SK-N-SH (cell line): ENCODE measurements at places on chromosomes 5 and 9.

DNA sequence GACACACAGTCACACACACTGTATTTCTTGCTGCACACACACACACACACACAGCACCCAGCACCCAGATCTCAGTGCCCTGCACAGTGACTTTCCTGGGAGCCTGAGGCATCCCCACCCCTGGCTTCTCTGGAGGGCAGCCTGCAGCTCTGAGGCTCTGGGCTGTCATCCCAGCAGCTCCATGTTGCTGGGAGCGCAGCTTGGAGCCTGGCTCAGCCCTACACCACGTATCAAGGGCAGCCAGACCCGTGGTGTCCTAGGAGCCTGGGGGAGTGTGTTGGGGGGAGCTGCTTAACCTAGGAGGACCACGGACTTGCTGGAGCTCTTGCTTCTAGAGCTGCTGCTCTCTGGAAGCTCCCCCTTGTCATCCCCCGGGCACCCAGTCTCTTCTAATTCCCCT is 5.2 kb downstream of the IER5L start:
- no peak for DNase-seq

- DNase-seq: no peak
Observed at GRCh38 chr5:141694479-141694878, 12.4 kb upstream of the ARAP3 start.

DNA sequence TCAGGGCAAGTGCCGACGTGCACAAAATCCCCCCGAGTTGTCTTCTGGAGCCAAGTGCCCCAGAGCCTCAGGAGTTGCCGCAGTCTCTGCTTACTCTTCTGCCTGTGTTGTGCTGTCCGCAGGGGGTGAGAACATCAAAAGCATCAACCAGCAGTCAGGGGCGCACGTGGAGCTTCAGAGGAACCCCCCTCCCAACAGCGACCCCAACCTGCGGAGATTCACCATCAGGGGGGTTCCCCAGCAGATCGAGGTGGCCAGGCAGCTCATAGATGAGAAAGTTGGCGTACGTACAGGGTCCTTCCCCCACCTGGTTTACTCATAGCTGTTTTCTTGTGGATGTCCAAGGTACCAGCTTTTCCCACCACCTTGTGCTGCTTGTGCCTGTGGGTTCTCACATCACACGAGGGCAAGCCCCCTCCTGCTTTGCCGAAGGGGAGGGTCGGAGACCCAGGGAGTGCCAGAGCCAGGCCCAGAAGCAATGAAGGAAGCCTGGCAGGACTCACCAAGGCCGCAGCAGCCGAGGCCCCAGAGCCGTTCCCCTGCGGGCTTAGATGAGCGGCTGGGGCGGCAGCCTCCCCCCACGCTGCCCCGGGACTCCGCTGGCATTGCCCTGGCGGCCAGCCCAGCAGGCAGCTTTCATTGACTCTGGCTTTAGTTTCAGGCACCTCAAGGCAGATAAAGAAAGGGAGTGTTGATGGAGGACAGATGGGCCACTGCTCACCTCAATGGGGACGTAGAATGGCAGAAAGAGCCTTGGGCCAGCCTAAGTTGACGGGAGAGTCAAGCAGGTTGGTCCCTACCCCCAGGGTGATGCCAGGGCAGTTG is 33.7 kb upstream of the PRDM12 start:
- no peak for DNase-seq

- DNase-seq: no peak
Observed at GRCh38 chr5:98934546-98934945, 5.7 kb upstream of the CHD1 start.

DNA sequence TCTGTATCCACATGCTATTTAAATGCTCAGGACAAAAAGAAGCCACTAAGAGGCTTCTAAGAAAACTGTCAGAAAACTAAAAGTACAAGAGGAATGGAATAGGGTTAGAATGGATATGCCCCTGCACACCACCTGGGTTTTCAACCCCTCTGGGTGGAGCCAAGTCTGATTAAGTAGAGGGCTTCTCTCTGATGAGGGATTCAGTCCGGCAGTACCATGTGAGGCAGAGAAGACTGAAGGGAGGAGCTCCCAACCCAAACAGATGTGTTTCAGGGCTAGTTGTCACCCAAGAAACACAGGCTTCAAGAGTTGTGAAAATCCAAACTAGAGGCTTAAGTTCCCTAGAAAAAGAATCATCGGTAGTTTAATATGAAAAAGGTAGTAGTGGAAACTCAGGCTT is 12.5 kb downstream of the NREP start:
- no peak for DNase-seq

DNA sequence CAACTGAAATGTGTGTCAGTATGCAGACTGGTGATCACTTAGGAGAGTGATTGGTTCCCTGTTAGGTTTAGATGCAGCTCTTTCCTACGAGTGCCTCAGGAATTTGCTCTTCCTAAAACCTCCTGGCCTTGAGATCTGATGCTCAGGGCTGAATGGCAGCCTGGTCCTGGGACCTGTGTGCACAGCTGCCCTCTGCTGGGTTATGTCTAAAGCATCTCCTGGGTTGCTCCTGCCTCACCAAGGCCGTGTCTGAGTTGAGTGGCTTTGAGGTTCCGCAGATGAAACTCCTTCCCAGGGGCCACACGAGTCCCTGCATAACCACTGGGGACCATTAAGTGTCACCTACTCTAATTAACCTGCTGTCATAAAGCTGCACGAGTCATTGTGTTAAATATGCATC is 59.5 kb downstream of the MVB12B start:
- DNase-seq: no peak

DNA sequence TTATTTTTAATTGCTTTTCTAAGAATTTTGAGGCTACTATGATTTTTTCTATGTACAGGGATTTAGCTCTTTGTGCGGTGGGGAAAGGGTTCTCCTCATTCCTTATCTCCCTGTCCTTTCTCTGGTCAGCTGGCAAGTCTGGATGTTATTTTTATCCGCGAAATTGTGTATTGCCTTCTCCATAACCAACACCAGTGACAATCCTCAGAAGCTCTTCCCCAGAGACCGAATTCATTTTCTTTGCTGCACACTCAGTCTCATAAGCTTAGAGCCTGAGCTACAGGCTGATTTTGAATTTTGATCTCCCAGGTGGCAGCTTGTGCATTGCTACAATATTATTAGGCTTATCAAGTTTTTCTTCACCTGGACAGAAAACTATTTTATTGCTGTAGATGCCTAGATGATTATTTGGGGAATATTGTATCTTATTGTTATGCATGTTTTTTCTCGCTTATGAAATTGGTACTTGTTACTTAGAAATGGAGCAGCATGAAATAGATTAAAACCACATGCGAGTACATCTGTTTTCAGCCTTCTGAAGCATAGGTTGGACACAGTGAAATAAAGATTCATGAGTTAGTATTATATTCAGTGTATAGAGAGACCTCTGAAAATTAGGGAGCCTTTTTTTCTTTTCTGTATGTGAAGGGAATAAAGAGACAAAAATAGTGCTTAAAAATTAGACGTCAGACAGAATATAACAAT is 27.3 kb downstream of the CPEB4 start:
- peak; percentile 45 for DNase-seq

GRCh38 chr5:74471875-74472274 is 168.7 kb downstream of the ENC1 start:
- no peak for DNase-seq

- DNase-seq: no peak
Observed at GRCh38 chr9:119588874-119589744, 219.9 kb upstream of the BRINP1 start.

GRCh38 chr5:15938186-15938585 is 241.4 kb downstream of the MARCHF11 start:
- no peak for DNase-seq

DNA sequence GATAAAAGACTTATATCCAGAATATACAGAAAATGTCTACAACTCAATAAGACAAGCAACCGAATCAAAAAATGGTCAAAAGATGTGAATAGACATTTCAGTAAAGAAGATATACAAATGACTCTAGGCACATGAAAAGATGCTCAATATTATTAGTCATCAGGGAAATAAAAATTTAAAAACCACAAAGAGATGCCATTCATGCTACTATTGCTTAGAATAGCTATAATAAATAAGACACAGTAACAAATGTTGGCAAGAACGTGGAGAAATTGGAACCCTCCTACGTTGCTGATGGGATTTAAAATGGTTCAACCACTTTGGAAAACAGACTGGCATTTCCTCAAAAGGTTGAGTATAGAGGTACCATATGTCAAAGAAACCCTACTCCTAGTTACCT is 39.8 kb downstream of the POLK start:
- no peak for DNase-seq

DNA sequence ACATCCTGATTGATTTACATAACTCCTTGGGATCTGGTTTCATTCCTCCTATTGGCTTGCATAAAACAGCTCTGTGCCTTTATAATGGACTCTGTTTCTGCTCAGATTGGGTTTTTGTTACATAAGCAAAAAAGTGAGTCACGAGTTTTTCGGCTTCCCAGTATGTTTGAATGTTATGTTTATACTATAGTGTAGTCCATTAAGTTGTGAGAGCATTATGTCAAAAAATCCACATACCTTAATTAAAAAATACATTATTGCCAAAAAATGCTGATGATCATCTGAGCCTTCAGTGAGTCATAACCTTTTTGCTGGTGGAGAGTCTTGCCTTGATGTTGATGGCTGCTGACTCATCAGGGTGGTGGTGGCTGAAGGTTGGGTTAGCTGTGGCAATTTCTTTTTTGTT is 144.6 kb downstream of the CCDC171 start:
- DNase-seq: no peak

DNA sequence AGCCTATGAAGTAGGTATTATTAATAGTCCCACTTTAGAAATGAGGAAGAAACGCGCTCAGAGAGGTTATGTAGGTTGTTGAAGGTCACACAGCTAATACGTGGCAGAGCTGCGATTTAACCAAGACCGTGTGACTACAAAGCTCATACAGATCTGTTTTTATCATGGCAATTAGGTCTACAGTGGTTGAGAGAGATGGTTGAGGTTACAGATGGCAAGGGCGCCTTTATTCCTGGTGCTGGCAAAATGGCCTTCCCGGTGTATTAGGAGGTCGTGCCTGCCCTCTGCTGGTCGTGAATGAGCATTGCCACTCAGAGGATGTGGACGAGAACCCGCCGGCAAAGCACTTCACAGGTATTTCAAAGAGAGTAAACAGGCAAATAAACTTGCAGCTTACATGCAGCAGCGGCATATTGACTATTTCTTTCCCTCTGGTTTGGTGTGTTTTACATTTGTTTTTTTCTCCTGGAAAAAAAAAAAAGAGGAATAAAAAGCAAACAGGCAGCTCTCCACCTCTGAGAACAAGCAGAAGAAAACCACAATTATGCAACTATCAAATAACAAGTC is 65.3 kb upstream of the EGFLAM start:
- peak; percentile 73 for DNase-seq

GRCh38 chr5:132303589-132303988 is 9.4 kb downstream of the SLC22A4 start:
- no peak for DNase-seq

GRCh38 chr9:2729003-2729402 is 11.7 kb downstream of the KCNV2 start:
- no peak for DNase-seq

- DNase-seq: no peak
Observed at GRCh38 chr9:98607787-98608186, 100.9 kb downstream of the GABBR2 start.

DNA sequence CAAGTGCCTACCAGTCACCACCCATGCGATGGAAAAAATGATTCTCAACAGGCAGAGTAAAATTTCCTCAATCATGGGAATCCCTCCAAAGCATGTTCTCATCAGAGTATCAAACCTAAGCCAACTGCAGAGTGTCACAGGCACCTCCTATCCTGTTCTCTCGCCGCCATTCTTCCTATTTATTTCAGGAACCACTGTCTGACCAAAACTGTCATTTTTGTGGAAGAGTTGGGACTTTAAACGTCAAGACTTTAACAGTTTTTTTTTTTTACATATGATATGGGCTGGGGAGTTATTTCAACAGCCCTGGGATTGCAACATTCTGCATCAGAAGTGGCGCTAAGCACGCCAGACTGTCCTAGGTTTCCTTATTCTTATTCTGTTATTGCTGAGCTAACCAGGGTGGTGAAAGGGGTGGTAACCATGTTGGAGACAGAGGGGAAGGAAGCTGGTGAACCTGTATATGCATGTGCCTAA is 29.5 kb downstream of the PFDN1 start:
- DNase-seq: no peak

DNA sequence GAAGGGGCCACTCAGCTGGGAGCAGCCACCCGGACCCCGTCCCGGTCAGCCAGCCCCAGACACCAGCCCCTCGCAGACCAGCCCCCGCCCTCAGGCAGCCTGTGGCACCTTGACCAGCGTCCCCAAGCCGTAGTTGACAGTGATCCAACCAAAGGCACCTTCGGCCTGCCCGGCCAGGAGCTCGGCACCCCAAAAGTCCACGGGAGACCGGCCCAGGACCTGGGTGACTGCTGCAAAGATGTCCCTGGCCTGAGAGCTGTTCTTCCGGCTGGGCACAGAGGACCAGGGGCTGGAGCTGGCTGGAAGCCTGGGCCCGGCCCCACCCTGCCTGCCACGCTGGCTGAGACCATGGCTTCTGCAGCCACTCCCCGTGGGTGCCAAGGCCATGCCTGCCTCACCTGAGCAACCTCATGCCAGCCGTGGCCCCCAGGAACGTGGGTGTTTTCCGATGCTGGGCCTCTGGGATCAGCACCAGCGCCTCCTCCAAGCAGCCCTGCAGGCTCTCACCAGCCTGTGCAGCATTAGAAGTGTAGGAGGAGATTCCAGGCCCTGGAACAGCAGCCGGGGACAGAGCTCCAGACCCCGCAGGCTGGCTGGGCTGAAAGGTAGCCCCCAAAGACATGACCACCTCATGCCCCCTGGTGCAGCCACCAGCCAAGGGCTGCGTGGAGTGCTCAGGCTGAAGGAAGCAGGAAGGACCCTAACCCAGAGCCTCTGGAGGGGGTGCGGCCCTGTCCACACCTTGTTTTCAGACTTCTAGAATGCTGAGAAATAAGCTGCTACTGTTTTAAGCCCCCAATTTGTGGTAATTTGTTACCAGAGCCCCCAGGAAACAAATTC is 4.2 kb downstream of the ENTPD8 start:
- no peak for DNase-seq

DNA sequence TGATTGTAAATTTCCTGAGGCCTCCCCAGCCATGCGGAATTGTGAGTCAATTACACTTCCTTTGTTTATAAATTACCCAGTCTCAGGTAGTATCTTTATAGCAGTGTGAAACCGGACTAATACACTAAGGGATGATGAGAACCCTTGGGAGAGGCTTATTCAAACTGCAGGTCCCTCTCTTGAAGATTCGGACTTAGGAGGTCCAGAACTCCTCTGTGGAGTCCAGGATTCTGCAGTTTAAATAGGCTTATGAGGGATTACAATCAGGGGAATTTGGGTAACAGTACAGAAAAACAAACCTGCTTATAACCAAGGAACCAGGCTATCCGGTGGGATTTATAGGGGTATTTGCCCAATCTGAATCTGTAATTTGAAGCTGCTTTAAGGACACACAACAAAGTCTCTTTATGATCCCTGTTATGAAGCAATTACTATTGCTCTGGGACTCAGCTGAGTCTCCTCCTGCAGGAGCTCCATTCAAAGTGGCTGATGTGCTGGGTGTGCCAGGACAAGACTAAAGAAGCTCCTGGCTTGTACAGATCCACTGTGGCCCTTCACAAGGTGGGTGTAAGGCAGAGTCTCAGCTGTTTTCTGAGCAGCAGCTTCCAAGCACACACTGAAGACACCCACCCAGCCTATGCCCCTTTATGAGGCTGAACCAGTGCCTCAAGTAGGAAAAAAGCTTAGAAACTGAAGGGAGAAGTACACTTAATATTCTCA is 41.8 kb upstream of the LHFPL2 start:
- DNase-seq: no peak
